ENCODE measurements at places on chromosomes 7 and 10.

GRCh38 chr10:23157691-23158369 is 34.3 kb upstream of the PTF1A start:
- DNase-seq, result no peak

- no peak for DNase-seq
Observed at GRCh38 chr10:100146875-100147650, 38.8 kb downstream of the ERLIN1 start.

DNA sequence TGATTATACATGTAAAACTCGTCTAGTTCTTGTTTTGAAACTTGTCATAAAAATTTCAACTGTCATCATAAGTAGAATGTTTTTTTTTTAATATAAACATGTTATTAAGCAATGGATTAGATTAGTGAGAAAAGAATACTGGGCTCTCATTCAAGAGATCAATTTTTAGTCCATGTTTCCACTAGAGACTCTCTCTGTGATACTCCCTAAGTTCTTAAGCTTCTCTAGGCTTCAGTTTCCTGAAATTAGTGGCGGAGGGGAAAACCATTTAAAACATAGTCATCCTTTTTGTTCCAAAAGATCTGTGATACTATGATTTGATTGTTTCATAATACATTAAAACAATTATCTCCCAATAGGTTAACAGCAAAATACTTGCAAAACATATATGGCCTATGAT is 142.2 kb downstream of the AGMO start:
- DNase-seq, result no peak

- no peak for DNase-seq
Observed at GRCh38 chr10:33025039-33025438, 67.0 kb upstream of the ITGB1 start.

DNA sequence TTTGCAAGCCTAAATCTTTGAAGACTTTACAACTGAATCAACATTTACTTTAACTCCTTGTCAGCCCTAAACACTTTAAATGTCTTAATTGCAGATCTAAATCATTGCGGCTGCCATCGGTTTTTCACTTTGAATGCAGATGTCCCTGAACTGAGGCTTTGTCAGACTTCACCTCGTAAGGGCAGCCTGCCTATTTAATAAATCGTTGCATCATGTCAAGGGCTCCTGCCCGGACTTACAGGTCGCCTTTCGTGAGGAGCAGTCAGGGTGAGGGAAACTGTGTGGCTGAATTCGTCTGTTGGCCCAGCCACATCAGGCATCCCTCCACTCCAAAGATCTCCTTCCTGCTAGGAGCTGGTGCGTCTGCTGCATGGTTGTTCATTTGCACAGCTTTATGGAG is 368.2 kb upstream of the NPVF start:
- DNase-seq, result no peak

DNA sequence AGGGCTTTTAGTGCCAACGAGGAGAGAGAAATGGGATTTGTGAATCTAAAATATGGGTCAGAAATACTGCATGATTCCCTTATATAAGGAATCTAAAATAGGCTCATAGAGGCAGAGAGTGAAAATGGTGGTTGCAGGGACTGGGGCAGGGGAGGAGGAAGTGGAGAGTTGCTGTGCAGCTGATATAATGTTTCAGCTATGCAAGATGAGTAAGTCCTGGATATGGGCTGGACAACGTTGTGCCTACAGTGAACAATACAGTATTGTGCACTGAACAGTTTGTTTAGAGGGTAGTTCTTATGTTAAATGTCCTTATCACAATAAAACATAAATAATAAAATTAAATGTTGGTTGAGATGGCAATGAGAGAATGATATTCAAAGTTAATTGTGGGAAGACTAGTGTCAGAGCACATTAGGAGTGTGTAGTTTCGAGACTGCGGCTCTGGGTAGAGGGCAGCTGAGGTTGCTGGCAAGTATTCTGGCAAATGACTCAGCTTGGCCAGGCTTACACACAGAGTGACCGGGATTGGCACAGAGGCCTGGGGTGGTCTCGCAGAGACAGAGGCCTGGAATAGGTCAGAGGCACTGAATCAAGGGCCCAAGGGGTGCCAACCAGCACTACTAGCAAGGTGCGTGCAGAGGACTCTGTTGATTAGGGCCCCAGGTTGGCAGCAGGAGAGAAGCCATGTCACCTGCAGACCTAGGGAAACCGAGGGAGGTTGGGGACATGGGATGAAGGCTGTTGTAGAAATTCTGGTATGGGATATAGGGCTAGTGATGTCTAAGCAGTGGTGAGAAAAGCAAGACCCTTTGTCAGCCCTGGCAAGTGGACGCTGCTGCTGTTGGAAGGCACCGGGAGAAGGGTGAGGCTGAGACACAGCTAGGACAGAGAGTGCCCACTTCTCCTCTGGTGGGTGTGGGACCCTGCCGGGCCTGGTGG is 2.8 kb upstream of the DEPP1 start:
- no peak for DNase-seq

- DNase-seq, result no peak
Observed at GRCh38 chr7:135449436-135449835, 60.5 kb downstream of the CNOT4 start.

GRCh38 chr7:98168181-98168903 is 42.9 kb upstream of the BHLHA15 start:
- no peak for DNase-seq

DNA sequence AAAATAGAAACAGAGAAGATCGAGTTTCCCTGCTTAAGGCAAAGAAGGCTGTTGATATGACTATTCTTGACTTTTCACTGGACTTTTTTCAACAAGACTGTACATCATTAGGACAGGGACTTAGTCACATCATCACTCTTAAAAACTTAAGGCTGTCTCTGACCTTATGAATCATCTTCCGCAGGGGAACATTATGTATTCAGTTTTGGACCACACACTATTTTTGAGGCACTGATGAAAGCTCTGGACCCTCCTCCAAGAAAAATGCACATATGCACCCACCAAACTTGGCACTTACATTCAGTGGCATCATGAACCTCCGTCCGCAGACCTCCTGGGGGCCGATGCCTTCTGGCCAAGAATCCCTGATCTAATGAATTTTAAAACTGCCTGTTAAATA is 96.4 kb downstream of the CALD1 start:
- no peak for DNase-seq

- no peak for DNase-seq
Observed at GRCh38 chr7:19930851-19931250, 157.4 kb upstream of the TMEM196 start.

DNA sequence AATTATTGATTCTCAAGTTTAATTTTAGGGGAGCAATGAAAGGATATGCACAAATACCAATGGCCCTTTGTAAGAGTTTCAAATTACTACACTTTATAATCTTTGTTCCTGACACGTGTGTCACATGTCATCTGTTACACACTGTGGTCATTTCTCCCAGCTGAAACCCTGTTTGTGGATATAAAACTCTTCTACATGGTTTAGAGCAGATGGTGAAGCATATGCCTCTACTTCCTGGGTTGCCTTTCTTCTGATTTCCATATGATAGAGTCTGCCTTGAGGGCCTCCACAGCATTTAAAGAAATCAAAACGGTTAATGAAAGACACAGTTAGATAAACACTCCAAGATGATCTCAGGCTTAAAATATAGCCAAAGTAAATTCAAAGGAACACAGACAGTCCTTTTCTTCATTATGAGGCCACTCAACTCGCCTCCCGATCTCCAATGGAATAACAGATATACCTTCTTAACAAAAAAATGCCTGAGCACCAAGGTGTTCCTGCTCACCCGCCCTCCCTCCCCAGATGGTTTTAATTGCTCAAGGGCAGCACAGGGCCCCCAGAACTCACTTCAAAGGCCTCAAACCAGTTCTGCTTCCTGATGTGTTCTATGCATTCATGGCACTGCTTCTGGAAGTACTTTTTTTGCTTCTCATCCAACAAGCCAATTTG is 75.0 kb downstream of the CPVL start:
- no peak for DNase-seq

GRCh38 chr7:50620433-50620832 is 55.2 kb upstream of the DDC start:
- no peak for DNase-seq

DNA sequence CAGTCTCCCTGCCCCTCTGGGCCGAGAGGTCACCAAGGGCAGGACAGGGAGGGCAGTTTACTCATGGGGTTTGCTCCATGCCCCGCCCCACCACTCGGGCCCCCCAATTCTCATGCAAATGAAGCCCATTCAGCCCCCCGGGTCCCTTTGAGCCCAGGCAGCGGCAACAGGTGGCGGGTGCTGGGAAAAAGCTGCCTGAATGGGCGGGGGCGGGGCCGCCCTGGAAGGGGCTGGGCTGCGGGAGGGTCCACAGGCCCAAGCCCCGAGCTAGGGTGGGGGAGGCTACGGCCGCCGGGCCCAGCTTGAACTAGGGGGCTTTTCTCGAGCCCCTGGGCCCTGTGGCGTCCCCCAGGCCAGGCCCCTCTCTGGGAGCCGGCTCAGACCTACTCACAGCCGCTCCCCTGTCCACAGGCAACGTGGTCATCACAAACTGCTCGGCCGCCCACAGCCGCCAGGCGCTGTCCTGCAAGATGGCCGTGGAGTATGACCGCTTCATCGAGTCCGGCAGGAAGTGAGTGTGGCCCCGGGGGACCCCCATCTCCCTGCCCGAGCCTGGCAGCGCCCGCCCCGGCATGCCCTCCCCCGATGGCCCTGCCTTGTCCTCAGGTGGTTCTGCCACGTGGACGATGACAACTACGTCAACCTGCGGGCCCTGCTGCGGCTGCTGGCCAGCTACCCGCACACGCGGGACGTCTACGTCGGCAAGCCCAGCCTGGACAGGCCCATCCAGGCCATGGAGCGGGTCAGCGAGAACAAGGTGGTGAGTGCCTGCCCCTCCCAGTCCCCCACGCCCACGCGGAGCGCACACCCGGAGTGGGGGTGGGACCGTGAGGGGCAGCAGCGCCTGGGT is 5.5 kb downstream of the LFNG start:
- no peak for DNase-seq

DNA sequence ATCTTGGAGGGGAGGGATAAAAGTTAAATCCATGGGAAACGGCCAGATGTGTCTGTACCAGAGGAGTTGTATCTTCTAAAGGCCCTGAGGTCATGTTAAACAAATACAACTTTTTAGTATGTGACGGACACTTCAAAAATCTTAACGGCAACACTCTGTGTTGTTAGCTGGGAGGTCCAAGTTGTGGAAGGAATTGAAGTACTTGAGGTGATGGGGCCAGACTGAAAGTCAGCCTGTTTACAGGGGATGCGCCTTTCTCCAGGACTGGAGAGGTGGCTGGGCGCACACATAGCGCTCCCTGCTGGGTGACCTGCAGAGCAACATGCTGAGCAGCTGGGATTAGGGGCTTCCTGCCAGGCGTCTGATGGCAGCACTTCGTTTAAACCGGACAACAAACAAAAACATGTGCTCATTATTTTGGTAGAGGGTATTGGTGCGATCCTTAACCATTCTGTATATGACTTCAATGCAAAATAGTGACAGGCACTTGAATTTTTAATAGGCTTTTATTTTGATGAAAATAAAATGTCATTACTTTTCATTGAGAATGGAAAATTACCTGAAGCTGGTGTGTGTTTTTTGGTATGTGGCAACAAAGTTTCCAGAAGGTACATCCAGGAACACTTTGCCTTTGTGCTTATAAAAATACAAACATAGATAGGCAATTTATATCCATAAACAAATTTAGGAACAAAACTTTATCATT is 198.2 kb downstream of the MLLT10 start:
- peak; percentile 22 for DNase-seq

GRCh38 chr7:80369321-80369720 is 142.5 kb downstream of the GNAT3 start:
- DNase-seq, result no peak

DNA sequence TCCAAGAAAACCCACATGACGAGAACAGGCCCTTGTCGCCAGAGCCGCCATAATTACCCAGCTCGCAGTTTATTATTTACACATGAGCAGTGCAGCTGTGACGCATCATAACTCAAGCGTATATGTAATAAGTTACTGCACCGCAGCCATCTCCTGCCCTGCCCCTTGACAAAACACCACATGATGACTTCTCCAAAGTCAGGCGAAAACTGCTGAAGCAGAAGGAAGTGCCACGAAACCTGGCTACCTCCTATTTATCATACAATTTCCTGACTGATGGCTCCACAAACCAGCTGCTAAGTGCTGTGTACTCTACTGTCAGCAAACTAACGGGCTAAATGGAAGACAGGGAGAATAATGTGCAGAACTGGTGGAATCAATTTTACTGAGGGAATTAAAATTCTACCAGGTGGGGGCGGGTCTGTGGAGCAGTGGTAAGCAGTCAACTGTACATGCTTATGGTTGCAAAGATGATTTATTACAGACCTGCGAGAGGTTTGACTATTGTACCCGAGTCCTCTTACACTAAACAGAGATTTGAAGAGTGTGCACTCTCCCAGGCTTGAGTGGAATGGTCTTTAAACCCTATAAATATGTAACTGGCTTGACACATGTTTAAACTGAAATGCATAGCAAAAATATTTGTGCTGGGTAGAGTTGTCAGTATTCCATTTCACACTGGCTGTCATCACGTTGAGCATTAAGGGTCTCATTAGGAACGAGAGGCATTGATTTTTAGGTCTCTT is 156.0 kb downstream of the GLI3 start:
- no peak for DNase-seq

DNA sequence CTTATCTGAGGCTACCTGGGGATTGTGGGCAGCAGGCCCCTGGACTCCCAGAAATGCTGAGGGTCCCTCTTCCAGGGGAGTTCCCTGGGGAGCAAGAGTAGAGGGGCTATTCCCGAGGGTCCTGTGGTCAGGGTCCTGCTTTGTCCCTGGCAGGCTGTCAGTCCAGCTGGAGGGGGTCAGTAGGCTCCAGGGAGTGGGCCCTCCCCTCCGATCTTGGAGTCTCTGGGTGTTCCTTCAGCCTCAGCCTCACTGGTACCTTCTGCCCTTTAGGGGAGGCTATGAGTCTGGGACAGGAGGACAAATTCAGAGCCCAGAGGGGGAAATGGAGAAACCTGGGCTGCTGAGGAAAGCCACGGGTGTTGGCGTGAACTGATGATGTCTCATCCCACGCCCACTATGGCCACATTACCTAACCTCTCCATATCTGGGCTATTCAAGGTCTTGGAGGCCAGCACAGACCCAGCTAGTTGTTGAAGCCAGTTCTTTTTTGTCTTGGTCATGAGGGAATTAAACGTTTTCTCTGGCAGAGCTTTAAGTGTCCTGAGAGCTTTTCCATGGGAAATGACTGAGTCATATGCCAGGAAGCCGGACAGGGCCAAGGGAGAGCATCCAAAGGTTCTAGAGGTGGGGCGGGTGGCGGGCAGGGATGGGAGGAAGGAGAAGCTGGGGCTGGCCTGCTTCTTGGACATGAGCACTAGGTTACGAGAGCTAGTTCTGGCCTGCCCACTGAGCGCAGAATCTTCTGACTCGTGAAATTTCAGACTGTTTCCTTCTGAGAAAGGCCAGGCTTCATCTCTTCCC is 6.2 kb downstream of the CALHM2 start:
- DNase-seq, result peak; percentile 79

DNA sequence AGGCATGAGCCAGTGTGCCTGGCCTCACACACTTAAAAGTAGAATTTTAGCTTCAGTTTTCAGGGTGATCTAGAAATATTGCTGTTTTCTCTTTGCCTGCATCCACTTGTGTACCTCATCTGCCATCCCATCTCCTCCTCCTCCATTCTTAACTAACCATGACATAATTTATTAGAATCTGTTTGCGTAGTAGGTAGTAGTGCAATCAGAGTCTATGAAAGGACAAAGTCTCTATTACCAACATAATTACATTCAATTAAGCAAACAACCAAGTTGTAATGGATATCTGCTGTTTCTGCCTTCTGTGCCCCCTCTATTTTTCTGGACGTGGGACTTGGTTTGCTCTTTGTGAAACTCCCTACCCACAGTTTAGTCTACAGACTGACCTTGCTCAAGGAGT is 72.9 kb downstream of the CDK14 start:
- no peak for DNase-seq
